ENCODE measurements at places on chromosomes 1 and 21.

- DNase-seq, result no peak
These were observed 63.7 kb upstream of the ABCG1 start for GRCh38 chr21:42155045-42155855.

DNA sequence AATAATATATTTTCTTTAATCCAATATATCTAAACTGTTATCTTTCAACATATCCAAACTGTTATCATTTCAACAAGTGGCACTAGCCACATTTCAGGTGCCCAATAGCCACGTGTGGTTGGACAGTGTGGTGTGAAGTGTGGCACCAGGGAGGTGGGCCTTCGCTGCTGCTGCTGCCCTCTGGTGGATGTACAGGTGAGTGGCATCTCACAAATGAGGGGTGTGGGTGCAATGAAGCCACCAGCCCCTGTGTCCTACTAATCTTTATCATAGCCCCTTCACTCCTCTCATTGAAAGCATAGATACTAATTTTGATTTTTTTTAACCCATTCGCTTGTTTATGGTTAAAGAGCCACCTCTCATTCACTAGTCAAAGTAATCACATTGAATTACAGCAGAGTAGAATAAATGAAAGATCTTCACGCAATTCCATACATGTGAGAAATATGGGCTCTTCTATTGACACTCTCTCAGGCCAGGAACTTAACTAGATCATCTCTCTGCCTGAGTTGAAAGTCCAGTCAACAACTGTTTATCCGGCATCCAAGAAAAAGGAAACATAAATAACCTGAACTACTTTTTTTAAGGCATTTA lies 499.2 kb downstream of the OMA1 start:
- DNase-seq, result no peak

GRCh38 chr1:93997756-93998155 lies 88.5 kb upstream of the GCLM start:
- no peak for DNase-seq

DNA sequence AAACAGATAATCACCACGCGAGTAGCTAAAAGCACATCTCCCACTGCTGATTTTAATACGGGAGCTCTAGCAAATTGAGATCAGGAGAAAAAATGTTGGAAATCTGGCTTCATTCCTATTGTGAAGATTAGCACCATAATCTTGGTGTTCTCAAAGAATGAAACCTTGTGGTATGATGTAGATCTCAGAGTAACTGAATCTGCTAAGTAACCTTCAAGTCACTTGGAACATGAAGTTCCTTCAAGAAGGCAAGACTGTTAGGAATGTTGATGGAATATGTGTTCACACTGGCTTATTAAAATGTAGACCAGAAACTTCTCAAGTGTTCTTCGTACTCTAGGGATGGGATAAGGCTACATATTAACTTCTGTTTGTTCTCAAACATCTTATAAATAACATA lies 117.4 kb upstream of the CHRM3 start:
- no peak for DNase-seq

- peak; percentile 97 for DNase-seq
These were observed 8.8 kb upstream of the AHCYL1 start for GRCh38 chr1:109975718-109976117.

Measured in renal cortical epithelial cell (primary cell).